ENCODE measurements at places on chromosomes 3 and 15. TPM values are rescaled to one million over a fixed set of nuclear protein-coding genes. Genes with fewer than 3 reads are reported as not detected.

GRCh38 chr3:195348426-195349115 is 77.6 kb upstream of the XXYLT1 start:
- H3K4me3 ChIP-seq, result no peak overlapping the region
- no peak for DNase-seq
- peaks cover 2% of the 10 kb centered on the region for H3K36me3 ChIP-seq
- no peak overlapping the region for H3K27ac ChIP-seq

- H3K27ac ChIP-seq, result no peak overlapping the region
- no peak overlapping the region for H3K4me3 ChIP-seq
- H3K4me1 ChIP-seq, result no peaks in the 10 kb centered on the region
- no peaks in the 10 kb centered on the region for H3K36me3 ChIP-seq
- H3K27me3 ChIP-seq, result no peaks in the 10 kb centered on the region
- no peak for DNase-seq
Observed at GRCh38 chr3:149881879-149882278, 68.9 kb downstream of the RNF13 start.

GRCh38 chr15:76533995-76534394 is 197.4 kb downstream of the ISL2 start:
- H3K27ac ChIP-seq, result no peak overlapping the region
- H3K27me3 ChIP-seq, result no peaks in the 10 kb centered on the region
- H3K4me1 ChIP-seq, result no peaks in the 10 kb centered on the region
- no peak for DNase-seq

The ARIH1 gene
- 19.7 TPM for total RNA-seq

The PSMD2 gene
- 89.5 TPM for total RNA-seq

- DNase-seq, result no peak
- H3K36me3 ChIP-seq, result no peaks in the 10 kb centered on the region
- no peak overlapping the region for H3K4me3 ChIP-seq
- H3K27me3 ChIP-seq, result no peaks in the 10 kb centered on the region
Observed at GRCh38 chr3:147886879-147887278, 477.7 kb downstream of the ZIC1 start.

DNA sequence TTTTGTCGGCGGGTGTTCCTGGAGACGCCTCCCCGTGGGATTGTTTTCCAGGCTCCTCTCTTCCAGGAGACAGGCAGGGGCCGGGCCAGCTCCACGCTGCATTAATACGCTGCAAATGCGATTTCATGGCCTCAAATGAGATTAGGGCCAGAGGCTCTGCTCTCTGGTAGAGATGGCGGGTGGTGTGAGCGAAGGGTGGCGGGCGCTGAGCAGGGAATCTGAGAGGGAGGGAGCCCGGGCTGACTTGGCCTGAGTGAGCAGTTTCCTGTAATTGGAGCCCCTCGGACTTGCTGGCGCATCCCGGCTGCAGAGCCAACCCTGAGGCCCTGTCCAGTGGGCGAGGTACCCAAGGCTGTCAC is 7.4 kb upstream of the CCDC33 start:
- H3K27ac ChIP-seq, result no peak overlapping the region
- no peak overlapping the region for H3K4me3 ChIP-seq
- no peaks in the 10 kb centered on the region for H3K4me1 ChIP-seq
- no peak for DNase-seq

- no peaks in the 10 kb centered on the region for H3K4me1 ChIP-seq
Observed at GRCh38 chr3:175346573-175347356, 487.6 kb downstream of the NAALADL2 start.
